Activated CD4-positive, alpha-beta T cell treated with anti-CD3 and anti-CD28 coated beads, Interleukin-2, amount 10 ng/mL, durations not matched to agents 24 days and 14 days (primary cell): ENCODE measurements at places on chromosomes 2 and 18. TPM values are rescaled to one million over a fixed set of nuclear protein-coding genes. Genes with fewer than 3 reads are reported as not detected.

GRCh38 chr2:199596549-199596948, 138.8 kb upstream of the SATB2 start:
- H3K4me3 ChIP-seq: no peak overlapping the region
- peaks cover 15% of the 10 kb centered on the region for H3K27me3 ChIP-seq
- no peaks in the 10 kb centered on the region for H3K36me3 ChIP-seq
- peak; percentile 62 for DNase-seq

GRCh38 chr2:40384233-40384632, 67.7 kb downstream of the SLC8A1 start:
- no peak overlapping the region for H3K4me3 ChIP-seq
- no peaks in the 10 kb centered on the region for H3K4me1 ChIP-seq
- H3K27ac ChIP-seq: no peak overlapping the region
- no peak for DNase-seq

Gene CFAP65
- total RNA-seq: not detected in 2 replicates

GRCh38 chr2:75539955-75540716, 20.6 kb downstream of the EVA1A start:
- no peaks in the 10 kb centered on the region for H3K4me1 ChIP-seq
- H3K27ac ChIP-seq: no peak overlapping the region
- peaks cover 9% of the 10 kb centered on the region for H3K27me3 ChIP-seq
- no peak for DNase-seq
- no peaks in the 10 kb centered on the region for H3K36me3 ChIP-seq

Gene DQX1
- 0.59 and 0.68 TPM in 2 replicates for total RNA-seq

Gene POTEF
- not detected in 2 replicates for total RNA-seq

GRCh38 chr18:9828506-9829396, 57.0 kb upstream of the TXNDC2 start:
- no peaks in the 10 kb centered on the region for H3K4me1 ChIP-seq
- H3K4me3 ChIP-seq: no peak overlapping the region
- no peak overlapping the region for H3K27ac ChIP-seq
- H3K27me3 ChIP-seq: peaks cover 2% of the 10 kb centered on the region
- no peaks in the 10 kb centered on the region for H3K36me3 ChIP-seq

Gene ALKAL2
- total RNA-seq: 0.28 and 0.33 TPM in 2 replicates

Gene ZNF2
- total RNA-seq: 4.4 and 5.4 TPM in 2 replicates

Gene EPB41L3
- total RNA-seq: 1.5 TPM in 2 replicates

DNA sequence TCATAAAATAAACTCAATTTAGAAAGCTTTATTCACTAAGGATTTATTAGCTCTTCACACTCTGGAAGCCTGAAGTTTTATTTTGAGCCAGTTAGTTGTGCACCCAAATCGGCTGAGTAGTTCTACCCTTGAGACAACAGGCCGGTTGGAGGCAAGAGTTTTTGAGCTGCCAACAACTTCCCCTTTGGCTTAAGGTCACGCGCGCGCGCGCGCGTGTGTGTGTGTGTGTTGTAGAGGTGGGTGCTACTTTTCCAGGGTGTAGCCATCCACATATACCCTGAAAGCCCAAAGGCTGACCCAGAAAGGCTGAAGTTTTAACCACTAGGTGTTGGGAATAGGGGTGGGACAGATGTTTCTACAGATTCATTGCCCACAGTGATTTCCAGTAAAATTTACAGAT, 150.2 kb upstream of the LHCGR start:
- no peak overlapping the region for H3K27ac ChIP-seq
- H3K4me1 ChIP-seq: no peaks in the 10 kb centered on the region
- DNase-seq: no peak
- no peak overlapping the region for H3K4me3 ChIP-seq

DNA sequence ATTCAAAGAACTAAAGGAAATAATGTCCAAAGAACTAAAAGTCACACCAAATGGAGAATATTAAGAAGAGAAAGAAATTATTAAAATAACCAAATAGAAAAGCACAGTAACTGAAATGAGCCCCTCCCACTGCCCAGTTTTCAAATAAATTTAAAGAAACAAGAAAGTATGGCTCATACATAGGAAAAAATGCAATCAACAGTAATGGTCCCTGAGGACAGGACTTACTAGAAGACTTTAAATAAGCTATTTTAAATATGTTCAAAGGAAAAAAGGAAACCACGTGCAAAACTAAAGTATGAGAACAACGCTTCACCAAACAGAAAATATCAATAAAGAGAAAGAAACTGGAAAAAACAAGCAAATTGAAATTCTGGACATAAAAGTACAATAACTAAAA, 58.9 kb downstream of the TMEM131 start:
- no peaks in the 10 kb centered on the region for H3K27me3 ChIP-seq
- DNase-seq: no peak
- H3K4me1 ChIP-seq: peaks cover 25% of the 10 kb centered on the region
- H3K4me3 ChIP-seq: no peak overlapping the region
- no peak overlapping the region for H3K27ac ChIP-seq

Gene C2orf78
- 0.07 TPM in 1 of 2 replicates, not detected in the other for total RNA-seq

- H3K4me1 ChIP-seq: peaks cover 22% of the 10 kb centered on the region
- no peaks in the 10 kb centered on the region for H3K27me3 ChIP-seq
- H3K27ac ChIP-seq: no peak overlapping the region
- H3K36me3 ChIP-seq: peaks cover 9% of the 10 kb centered on the region
- H3K4me3 ChIP-seq: no peak overlapping the region
Measured at GRCh38 chr2:195407783-195408182, 249.2 kb upstream of the SLC39A10 start.

Gene DLX2
- total RNA-seq: 0.26 TPM in 1 of 2 replicates, not detected in the other

- H3K4me3 ChIP-seq: no peak overlapping the region
- H3K4me1 ChIP-seq: peaks cover 40% of the 10 kb centered on the region
- H3K27me3 ChIP-seq: no peaks in the 10 kb centered on the region
Measured at GRCh38 chr2:3217646-3218045, 160.0 kb downstream of the EIPR1 start.

GRCh38 chr2:129436809-129437208, 542.7 kb upstream of the RAB6C start:
- H3K4me3 ChIP-seq: no peak overlapping the region
- no peaks in the 10 kb centered on the region for H3K36me3 ChIP-seq
- H3K4me1 ChIP-seq: no peaks in the 10 kb centered on the region
- no peaks in the 10 kb centered on the region for H3K27me3 ChIP-seq
- peak; percentile 15 for DNase-seq
- H3K27ac ChIP-seq: no peak overlapping the region

DNA sequence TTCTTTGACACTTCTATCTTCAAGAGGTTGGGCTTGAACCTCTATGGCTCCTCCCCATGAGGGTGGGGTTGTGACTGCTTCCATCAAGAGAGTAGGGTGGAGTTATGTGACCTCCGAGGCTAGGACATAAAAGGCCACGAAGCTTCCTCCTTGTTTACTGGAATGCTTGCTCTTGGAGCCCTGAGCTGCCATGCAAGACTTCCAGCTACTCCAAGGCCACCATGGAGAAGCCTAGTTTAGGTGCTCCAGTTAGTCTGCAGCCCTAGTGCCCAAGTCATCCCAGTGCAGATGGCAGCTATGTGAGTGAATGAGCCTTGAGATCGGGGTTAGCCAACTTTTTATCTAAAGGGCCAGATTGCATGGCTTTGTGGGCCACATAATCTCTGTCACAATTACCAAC, 2.4 kb upstream of the MERTK start:
- peaks cover 14% of the 10 kb centered on the region for H3K4me1 ChIP-seq
- no peaks in the 10 kb centered on the region for H3K36me3 ChIP-seq

- H3K4me3 ChIP-seq: peak overlapping the region; percentile 61
- peaks cover 3% of the 10 kb centered on the region for H3K36me3 ChIP-seq
Measured at GRCh38 chr18:26654616-26655524, 106.5 kb upstream of the KCTD1 start.

- H3K36me3 ChIP-seq: no peaks in the 10 kb centered on the region
- H3K27me3 ChIP-seq: no peaks in the 10 kb centered on the region
- no peak for DNase-seq
- no peak overlapping the region for H3K27ac ChIP-seq
- H3K4me1 ChIP-seq: no peaks in the 10 kb centered on the region
- no peak overlapping the region for H3K4me3 ChIP-seq
Measured at GRCh38 chr18:37762076-37762621, 196.6 kb upstream of the CELF4 start.

- H3K27ac ChIP-seq: peak overlapping the region; percentile 61
- peaks cover 11% of the 10 kb centered on the region for H3K4me1 ChIP-seq
- peaks cover 17% of the 10 kb centered on the region for H3K27me3 ChIP-seq
- peak; percentile 71 for DNase-seq
Measured at GRCh38 chr2:237556773-237557632, 9.4 kb upstream of the PRLH start.

- H3K4me3 ChIP-seq: no peak overlapping the region
- H3K27ac ChIP-seq: no peak overlapping the region
- H3K4me1 ChIP-seq: peaks cover 9% of the 10 kb centered on the region
- H3K27me3 ChIP-seq: no peaks in the 10 kb centered on the region
- peak; percentile 81 for DNase-seq
- no peaks in the 10 kb centered on the region for H3K36me3 ChIP-seq
Measured at GRCh38 chr2:159201360-159202063, 85.0 kb downstream of the WDSUB1 start.

- H3K4me1 ChIP-seq: no peaks in the 10 kb centered on the region
- H3K4me3 ChIP-seq: no peak overlapping the region
- H3K27ac ChIP-seq: no peak overlapping the region
- H3K36me3 ChIP-seq: no peaks in the 10 kb centered on the region
Measured at GRCh38 chr2:77054938-77055337, 467.2 kb downstream of the LRRTM4 start.

- no peak overlapping the region for H3K4me3 ChIP-seq
- H3K27ac ChIP-seq: no peak overlapping the region
- H3K4me1 ChIP-seq: no peaks in the 10 kb centered on the region
- no peaks in the 10 kb centered on the region for H3K36me3 ChIP-seq
- no peak for DNase-seq
Measured at GRCh38 chr18:7336623-7337022, 105.7 kb downstream of the LRRC30 start.

Gene TMEM169
- total RNA-seq: 0.51 and 0.97 TPM in 2 replicates

Gene POTEC
- not detected in 2 replicates for total RNA-seq

Gene SPHKAP
- not detected in 2 replicates for total RNA-seq

- H3K36me3 ChIP-seq: no peaks in the 10 kb centered on the region
- no peaks in the 10 kb centered on the region for H3K27me3 ChIP-seq
- H3K4me3 ChIP-seq: no peak overlapping the region
- no peak for DNase-seq
- no peak overlapping the region for H3K27ac ChIP-seq
Measured at GRCh38 chr2:40957508-40957907, 505.6 kb upstream of the SLC8A1 start.

DNA sequence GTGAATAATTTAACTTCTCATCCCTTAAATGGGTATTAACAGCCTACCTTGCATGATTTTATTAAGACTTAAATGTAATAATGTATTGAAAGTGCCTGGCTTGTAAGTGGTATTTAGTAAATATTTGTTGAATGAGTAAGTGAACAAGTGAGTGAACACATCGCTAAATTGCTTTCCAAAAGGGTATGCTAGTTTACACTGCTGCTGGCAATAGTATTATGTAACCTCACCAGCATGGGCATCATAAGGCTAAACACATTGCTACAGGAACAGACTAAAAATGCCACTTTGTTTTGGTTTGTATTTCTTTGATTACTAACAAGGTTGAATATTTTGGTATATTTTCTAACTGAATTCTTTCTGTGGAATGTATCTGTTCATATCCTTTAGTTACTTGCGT, 9.8 kb downstream of the WDR43 start:
- peaks cover 31% of the 10 kb centered on the region for H3K4me1 ChIP-seq
- peak overlapping the region; percentile 12 for H3K27ac ChIP-seq
- H3K27me3 ChIP-seq: no peaks in the 10 kb centered on the region

DNA sequence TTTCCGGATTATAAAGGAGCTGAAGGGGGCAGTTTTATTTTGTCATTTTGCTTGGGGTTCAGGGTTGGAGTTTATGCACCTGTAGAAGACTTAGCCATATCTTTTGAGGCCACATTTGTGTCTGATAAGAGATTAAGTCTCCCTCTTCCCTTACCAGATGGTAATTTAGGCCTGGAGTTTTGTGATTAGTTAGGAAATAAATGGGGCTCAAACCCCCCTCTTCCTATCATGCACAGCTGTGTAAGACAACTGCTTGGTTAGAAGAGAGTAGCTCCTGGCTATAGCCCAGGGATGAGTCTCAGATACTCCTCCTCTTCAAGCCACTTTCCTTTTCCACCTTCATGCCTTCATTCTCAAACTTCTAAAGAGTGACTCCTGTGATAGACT, 802 bp upstream of the SAP130 start:
- H3K4me3 ChIP-seq: peak overlapping the region; percentile 89
- peaks cover 16% of the 10 kb centered on the region for H3K27me3 ChIP-seq
- H3K27ac ChIP-seq: no peak overlapping the region

DNA sequence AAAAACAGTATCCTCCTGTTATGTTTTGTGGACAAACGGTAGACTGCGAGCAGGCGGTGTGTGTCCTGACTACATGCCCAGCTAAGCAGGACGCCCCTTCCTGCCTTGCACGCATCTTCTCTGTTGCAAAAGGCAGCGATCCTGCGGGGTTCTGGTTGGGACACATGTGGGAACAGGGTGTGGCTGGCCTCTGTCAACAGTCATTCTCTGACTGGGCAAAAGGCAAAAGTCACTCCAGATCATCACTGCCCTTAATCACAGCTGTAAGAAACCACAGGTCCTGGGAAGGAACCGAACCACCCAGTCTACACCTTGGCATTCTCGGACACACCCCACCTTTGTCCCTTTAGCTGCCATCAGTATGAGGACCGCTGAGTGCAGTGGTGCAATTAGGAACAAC, 44.3 kb upstream of the TMEM87B start:
- no peak for DNase-seq
- H3K27ac ChIP-seq: no peak overlapping the region
- no peaks in the 10 kb centered on the region for H3K36me3 ChIP-seq
- peaks cover 11% of the 10 kb centered on the region for H3K27me3 ChIP-seq
- H3K4me1 ChIP-seq: no peaks in the 10 kb centered on the region
- H3K4me3 ChIP-seq: no peak overlapping the region

DNA sequence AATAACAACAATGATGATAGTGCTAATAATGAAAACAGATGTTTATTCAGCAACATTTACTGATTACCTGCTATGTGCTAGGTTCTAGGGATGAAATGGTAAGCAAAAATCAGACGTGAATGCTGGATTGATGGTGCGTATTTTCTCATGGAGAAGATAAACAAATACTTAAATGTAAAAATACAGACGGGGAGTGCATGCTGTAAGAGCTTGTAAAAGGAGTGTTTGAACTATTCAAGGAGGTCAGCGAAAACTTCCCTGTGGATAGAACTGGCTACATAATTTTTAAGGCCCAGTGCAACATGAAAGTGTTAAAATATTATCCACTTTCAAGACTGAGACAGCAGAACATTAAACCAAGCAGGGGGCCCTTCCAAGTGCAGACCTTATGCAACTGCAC, 22.1 kb downstream of the MTX2 start:
- peak overlapping the region; percentile 21 for H3K4me3 ChIP-seq
- no peaks in the 10 kb centered on the region for H3K27me3 ChIP-seq
- peak overlapping the region; percentile 38 for H3K27ac ChIP-seq
- no peak for DNase-seq
- H3K4me1 ChIP-seq: peaks cover 26% of the 10 kb centered on the region

Gene CCL20
- 3.2 and 4.4 TPM in 2 replicates for total RNA-seq
